ENCODE measurements at places on chromosomes 3 and 15. TPM values are rescaled to one million over a fixed set of nuclear protein-coding genes. Genes with fewer than 3 reads are reported as not detected.

The XCR1 gene
- polyA plus RNA-seq = 0.01 TPM

The ZKSCAN7 gene
- 3.0 TPM for polyA plus RNA-seq

The SLC2A2 gene
- not detected for polyA plus RNA-seq

The LINGO1 gene
- 0.05 TPM for polyA plus RNA-seq

Measured in fibroblast of lung (primary cell).